Dorsolateral prefrontal cortex (tissue), 122 donors: ENCODE measurements at places on chromosomes 5 and 9. TPM values are rescaled to one million over a fixed set of nuclear protein-coding genes. Genes with fewer than 3 reads are reported as not detected.

DNA sequence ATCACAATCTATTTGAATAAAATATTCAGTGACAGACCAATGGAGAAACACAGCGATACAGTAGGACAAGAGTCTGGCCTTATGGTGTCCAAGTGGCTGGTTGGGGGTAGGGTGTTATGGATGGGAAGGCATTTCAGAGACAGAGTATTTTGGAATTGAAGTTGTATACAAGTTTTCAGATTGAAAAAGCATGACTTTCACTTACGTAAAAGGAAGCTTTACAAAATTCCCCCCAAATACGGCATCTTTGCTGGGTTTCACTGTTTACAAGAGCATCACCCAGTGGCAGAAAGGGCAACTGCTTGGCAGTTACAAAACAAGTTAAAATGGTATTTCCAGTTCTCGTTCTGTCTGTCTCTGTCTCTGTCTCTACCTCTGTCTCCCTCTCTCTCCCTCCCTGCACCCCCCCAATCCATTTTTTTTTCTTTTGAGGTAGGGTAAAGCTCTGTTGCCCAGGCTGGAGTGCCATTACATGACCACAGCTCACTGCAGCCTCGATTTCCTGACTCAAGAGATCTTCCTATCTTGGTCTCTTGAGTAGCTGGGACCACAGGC lies 86.2 kb downstream of the PTPN3 start:
- DNase-seq = no peak

- peak; percentile 57 for DNase-seq
These were observed 425 bp downstream of the PTPA start for GRCh38 chr9:129111528-129112151.

DNA sequence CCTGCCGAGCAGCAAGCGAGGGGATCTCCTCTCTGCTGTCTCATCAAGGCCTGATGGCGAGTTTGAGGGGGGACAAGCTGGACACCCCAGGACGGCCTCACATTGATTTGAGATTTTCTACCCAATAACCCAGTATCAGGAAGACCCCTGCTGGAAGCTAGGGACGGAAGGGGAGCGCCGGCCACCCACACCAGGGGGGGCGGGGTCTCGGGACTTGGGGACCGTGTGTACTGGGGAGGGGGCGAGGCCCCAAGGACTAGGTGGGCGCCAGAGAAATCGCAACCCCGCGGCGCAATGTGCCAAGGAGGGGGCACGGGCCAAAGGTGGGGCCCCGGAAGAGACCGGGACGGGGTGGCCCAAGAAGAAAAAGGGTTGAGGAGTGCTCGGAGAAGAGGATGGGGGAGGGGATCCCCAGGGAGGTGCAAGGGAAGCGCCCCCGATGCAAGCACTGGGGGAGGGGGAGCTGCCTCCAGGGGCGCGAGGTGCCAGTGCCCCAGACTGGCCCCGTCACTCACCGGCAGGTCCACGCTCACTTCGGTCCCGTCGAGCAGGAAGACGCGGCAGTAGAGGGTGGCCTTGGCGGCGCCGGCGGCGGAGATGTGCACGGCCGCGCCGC lies 1.1 kb downstream of the EPB41L4B start:
- no peak for DNase-seq

DNA sequence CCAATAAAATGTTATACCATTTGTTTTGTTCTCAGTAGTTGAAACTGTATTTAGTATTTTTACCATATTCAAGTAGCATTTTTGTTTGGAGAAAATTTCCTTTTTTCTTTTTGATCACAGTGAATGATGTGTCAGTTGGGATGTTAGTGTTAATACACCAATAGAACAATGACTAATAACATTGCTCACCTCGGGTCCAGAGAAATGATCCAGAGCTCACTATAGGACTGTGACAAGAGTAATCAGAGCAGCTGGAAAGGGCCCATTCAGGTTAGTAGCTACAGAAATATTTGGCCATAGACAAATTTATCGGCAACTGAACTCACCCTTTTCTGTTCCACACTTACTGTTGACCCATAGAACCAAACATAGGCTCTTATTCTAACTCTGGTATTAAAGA lies 989.2 kb downstream of the TLE4 start:
- DNase-seq = no peak

- DNase-seq = no peak
These were observed 617.9 kb upstream of the CTNND2 start for GRCh38 chr5:12522116-12522515.

DNA sequence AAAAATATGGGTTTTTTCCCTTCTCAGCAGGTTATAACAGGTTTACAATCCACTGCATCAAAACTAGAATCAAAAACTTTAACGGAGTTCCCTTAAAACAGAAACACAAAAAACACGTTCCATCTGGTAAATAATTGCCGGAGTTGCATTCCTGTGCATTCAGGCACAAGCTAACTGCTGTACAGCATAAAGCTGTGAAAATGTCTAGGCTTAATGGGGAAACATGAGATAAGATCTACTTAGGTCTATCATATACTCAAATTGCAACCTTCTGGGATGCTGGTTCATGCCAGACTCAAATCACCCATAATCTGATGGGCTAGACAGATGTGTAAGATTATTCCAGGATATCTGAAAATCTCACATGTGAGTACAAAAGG lies 265.3 kb downstream of the DOCK8 start:
- DNase-seq = no peak

- no peak for DNase-seq
These were observed 426.2 kb downstream of the MTRR start for GRCh38 chr5:8295141-8295540.

DNA sequence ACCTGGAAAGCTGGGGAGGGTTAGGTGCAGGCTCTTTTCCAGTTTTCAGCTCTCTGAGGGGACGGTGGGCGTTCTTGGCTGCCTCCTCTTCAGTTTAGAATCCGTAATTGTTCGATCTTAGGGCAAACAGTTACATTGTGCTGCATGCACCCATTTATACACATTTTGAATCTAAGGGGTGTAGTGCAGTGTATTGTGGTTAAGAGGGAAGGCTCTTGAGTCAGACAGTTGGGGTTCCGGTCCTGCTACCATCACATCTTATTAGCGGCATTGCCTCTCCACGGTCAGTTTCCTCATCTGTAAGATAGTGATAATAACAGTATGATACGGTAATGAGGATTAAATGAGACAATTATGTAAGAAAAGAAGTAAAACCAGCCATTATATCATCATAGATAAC lies 625 bp downstream of the EXOSC2 start:
- no peak for DNase-seq

DNA sequence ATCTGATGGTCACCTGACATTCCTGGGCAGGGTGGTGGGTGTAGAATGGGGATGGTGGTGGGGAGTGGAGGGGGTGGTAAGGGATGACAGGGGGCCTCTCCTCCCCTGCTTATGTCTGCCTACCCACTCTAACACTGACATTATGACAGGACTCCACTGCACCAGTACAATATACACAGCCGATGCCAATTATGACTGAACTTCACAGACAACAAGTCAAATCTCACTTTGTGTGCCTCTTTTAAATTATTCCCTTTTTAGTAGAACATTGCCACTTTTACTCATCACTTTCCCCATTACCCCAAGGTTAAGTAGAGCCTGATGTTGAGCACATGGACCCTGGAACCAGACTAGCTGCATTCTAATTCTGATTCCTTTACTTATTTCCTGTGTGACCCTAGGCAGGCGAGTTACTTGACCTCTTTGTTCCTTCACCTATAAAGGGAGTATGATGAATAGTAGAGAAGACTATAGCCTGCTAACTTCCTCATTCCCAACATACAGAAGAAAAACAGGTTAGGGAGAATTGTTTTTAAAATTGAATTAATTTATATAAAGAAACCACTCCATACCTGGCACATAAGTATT lies 464.7 kb downstream of the DMRT2 start:
- no peak for DNase-seq

DNA sequence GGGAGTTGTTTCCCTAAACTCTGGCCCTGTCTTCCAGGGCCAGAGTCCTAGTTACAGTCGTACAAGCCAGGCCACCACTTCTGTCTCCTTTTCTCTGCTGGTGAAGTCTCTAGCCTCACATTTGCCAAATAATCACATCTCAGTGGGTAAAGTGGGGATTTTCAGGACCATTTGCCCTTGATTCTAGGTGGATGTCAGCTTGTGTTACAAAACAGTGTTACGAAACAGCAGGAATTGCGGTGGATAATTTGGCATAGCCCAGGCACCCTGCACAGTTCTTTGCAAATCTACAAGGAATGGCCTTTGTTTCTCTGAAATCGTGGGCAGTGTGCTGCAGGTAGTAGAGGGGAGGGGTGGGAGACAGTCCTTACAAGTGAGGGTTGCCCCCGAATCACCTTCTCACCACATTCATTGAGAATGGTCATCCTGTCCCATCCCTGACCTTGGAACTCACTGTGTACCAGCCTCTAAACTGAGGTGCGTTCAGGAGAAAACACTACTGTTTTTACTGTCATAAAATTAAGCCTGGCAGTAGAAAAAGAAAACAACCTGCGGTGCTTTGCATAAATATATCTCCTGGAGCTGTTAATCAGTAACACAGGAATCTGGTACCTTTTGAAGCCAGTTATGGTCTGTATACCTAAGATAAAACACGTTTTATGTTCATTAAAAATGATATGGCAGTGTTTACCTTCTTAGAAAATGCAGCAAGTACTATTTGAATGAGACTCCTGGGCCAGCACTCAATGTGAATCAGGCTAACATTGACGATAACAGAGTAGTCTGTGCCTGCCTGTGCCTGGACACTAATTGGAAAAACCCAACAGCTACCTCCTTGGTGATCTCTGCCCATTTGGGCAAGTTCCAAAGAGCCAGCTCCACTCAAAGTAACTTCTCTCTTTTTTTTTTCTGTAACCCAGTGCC lies 44.3 kb downstream of the CYSTM1 start:
- no peak for DNase-seq

DNA sequence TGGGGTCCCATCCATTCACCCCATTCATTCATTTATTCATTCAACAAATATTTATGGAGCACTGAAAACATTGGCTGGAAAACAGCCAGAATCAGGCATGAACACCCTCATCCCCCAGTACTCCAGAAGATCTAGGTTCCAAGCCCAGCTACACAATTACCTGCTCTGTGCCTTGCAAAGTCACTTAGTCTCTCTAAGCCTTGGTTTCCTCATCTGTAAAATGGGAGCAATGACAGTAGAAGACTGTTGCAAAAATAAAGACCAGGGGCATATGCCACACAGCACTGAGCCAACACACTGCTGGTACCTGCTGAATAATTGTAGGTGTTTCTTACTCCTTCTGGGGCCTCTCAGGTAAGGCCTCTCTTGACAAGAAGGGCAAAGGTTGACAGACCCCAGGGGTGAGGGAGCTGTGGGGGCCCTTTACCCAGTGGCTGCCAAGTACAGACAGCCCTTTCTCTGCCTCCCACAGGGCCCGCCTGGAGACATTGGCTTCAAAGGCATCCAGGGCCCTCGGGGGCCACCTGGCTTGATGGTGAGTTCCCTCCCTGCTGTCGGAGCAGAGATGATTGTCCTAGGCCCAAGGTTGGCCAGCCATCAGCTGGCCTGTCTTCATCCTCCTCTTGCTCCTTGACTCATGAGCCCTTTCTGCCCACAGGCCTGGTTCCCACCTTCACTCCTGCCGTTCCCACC lies 22.6 kb upstream of the ORM1 start:
- DNase-seq = no peak

DNA sequence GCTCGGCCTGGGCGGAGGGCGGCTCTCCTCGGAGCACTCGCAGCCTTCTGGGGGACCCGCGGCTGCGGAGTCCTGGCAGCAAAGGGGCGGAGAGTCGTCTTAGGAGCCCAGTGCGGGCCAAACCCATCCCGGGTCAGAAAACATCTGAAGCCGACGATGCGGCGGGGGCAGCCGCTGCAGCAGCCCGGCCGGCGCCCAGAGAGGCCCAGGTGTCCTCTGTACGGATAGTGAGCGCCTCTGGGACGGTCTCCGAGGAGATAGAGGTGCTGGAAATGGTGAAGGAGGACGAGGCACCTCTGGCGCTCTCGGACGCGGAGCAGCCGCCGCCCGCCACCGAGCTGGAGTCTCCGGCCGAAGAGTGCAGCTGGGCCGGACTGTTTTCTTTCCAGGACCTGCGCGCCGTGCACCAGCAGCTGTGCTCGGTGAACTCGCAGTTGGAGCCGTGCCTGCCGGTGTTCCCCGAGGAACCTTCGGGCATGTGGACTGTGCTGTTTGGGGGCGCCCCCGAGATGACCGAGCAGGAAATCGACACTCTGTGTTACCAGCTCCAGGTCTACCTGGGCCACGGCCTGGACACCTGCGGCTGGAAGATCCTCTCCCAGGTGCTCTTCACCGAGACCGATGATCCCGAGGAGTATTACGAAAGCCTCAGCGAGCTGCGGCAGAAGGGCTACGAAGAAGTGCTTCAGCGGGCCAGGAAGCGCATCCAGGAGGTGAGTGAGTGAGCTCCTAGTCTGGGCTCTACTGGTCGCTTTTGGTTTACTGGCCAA lies 1.2 kb downstream of the JMY start:
- DNase-seq = no peak

- no peak for DNase-seq
These were observed 69.1 kb upstream of the PAPPA start for GRCh38 chr9:116084497-116084896.

DNA sequence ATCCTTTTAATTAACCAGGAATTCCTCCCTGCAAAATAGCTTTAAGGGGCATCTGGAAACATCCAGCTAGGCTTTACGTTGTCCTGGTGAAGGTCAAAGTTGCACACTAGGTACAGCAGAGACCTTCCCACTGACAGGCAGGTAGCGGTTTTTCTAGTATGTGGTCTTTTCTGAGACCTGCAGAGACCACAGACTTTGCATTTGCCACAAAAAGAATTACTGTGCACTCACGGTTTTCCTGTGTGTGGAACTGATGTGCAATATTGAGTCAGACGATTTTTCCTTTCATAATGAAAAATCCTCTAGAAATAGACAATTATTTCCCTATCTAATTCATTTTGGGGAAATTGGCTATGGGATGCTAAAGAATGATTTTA lies 417.0 kb upstream of the ADAMTSL1 start:
- no peak for DNase-seq

DNA sequence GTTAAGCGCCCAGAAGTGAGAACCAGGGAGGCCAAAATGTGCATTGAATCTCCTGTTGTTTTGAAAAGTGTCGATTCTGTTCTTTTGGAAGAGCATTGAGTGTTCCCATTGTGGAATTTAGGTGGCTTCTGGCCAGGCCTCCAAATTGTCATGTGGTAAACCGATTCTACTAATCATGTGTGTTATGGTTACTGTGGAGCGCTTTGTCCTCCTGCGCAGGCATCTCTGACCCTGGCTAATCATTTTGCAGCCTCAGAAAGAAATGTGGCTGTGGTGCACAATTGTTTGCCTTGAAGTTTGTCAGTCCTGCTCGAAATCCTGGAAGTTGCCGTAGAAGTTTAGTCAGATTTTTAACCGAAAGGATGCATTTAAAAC lies 121.3 kb downstream of the RASGRF2 start:
- peak; percentile 77 for DNase-seq

DNA sequence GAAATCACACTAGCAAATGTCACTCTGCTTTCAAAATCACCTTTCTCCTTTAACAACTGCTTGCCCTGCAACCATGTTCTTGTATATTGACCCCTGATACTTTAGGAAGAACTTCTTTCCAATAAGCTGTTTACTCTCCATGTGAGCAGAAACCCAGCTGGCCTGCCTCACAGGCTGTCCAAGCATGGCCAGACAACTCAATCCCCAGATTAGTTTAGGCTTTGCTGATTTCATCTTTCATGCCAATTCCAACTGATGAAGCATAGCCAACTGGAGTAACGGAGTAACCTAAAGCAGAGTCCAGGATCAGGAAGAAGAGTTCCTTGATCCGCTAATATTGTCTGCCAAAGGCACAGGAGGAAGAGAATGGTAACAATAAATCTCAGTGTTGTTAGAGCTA lies 56.7 kb upstream of the HTR1A start:
- DNase-seq = no peak

GRCh38 chr5:145939540-145940065 lies 3.2 kb downstream of the SH3RF2 start:
- DNase-seq = no peak

Gene PCDHGA6
- 9.0 TPM for total RNA-seq

Gene TMEM245
- 68.0 TPM for total RNA-seq

Gene SLC25A51
- 34.8 TPM for total RNA-seq

Gene DDX4
- total RNA-seq = 0.74 TPM

Gene GPRIN1
- total RNA-seq = 51.9 TPM
